Mesenteric fat pad (tissue), 1 donor: ENCODE measurements at places on chromosomes 5 and 9. TPM values are rescaled to one million over a fixed set of nuclear protein-coding genes. Genes with fewer than 3 reads are reported as not detected.

Gene EEIG1
- 12.8 TPM for total RNA-seq

Gene FAM169A
- 0.16 TPM for total RNA-seq

Gene LRSAM1
- total RNA-seq, result 12.2 TPM

Gene ADGRD2
- not detected for total RNA-seq

Gene PIK3R1
- 174 TPM for total RNA-seq

Gene TNFSF15
- 0.29 TPM for total RNA-seq

Gene IL3
- total RNA-seq, result not detected

Gene SHISAL2B
- total RNA-seq, result not detected

Gene TAS2R1
- total RNA-seq, result not detected

Gene LEAP2
- total RNA-seq, result 1.2 TPM

Gene PCDHB11
- 2.0 TPM for total RNA-seq
